ENCODE measurements at places on chromosomes 6 and 20. TPM values are rescaled to one million over a fixed set of nuclear protein-coding genes. Genes with fewer than 3 reads are reported as not detected.

ERVFRD-1 gene
- not detected for total RNA-seq

TSPO2 gene
- total RNA-seq: not detected

DAAM2 gene
- total RNA-seq: not detected

HLA-G gene
- 0.85 TPM for total RNA-seq

DNA sequence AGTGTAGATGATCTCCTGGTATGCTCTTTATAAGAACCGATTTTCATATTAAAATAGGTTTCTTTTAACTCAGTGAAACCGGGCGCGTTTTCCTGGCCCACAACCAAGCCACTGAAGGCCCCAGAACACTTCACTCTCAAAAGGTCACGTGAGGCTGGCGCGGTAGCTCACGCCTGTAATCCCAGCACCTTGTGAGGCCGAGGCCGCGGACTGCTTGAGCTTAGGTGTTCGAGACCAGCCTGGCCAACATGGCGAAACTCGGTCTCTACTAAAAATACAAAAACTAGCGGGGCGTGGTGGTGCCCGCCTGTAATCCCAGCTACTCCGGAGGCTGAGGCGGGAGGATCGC is 402 bp upstream of the TAF8 start:
- peak; percentile 38 for DNase-seq
- H3K4me1 ChIP-seq: peaks cover 52% of the 10 kb centered on the region
- H3K27me3 ChIP-seq: no peaks in the 10 kb centered on the region
- no peaks in the 10 kb centered on the region for H3K36me3 ChIP-seq
- peak overlapping the region; percentile 96 for H3K4me3 ChIP-seq
- H3K27ac ChIP-seq: peak overlapping the region; percentile 95

DNA sequence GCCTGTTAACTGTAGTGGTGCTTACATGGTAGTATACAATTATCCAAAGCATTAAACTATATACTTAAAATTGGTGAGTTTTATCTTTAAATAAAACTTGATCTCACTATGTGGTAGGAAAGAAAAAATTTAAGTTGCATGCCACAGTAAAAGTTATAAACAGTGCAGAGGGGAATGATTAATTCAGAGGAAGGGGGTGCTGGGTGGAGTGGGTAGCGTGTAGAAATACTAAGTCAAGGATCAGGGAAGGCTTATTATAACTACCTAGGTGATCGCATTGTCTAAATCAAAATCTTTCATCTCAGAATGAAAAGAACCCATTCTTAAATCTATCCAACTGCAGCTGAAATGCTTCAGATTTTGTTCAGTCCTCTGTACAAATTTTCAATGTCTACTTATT is 428.3 kb downstream of the ADGRB3 start:
- no peaks in the 10 kb centered on the region for H3K36me3 ChIP-seq
- no peaks in the 10 kb centered on the region for H3K4me1 ChIP-seq
- H3K4me3 ChIP-seq: no peak overlapping the region
- no peaks in the 10 kb centered on the region for H3K27me3 ChIP-seq
- no peak for DNase-seq

DNA sequence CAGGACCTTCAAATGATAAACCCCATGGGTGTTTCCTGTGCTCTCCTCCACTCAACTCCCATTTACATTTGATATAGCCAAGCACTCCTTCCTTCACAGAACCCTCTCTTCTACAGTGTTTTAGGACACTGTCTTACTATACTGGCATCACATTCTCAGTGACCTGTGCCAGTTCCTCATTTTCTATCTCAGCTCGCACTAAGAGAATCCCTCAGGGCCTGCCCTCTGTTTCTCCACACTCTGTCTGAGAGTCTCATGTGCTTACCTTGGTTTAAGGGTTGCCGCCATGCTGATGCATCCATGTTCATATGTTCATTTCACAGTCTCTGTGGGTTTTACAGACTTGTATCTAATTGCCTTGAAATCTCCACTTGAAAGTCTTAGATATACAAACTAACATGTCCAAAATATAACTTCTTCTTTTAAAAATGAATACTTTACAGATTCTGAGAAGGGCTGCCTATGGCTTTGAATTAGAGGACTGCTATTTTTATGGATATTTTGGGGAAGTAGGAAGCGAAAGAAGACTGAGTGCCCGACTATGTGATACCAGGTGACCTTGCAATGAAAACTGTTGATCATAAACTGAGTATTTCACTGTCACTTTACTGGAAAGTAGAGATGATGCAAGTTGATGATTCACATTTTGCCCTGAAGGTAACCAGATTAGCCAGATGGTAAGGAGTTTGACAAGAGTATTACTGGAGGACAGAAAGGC is 153.1 kb upstream of the SIM1 start:
- no peaks in the 10 kb centered on the region for H3K27me3 ChIP-seq
- H3K4me1 ChIP-seq: no peaks in the 10 kb centered on the region
- H3K4me3 ChIP-seq: no peak overlapping the region
- no peak for DNase-seq

GRCh38 chr20:62344092-62344491 is 23.0 kb downstream of the LAMA5 start:
- H3K27ac ChIP-seq: no peak overlapping the region
- H3K4me3 ChIP-seq: no peak overlapping the region
- H3K27me3 ChIP-seq: peaks cover 6% of the 10 kb centered on the region
- no peak for DNase-seq
- peaks cover 2% of the 10 kb centered on the region for H3K36me3 ChIP-seq

DNA sequence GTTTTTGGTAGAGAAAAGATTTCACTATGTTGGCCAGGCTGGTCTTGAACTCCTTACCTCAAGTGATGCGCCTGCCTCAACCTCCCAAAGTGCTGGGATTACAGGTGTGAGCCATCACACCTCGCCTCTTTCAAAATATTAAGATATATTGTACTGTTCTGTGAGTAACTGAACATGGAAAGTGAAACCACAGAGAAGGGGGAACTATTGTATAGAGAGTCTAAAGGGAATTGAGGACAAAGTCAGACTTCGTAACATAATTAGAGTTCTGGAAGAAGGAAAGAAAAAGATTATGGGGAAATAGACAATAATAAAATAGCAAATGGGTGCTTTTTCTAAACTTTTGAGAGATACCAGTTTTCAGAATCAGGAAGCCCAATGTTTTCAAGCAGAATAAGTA is 17.4 kb upstream of the AKAP7 start:
- H3K27me3 ChIP-seq: peaks cover under 1% of the 10 kb centered on the region
- no peak for DNase-seq
- H3K27ac ChIP-seq: peak overlapping the region; percentile 34
- H3K4me3 ChIP-seq: no peak overlapping the region

DNA sequence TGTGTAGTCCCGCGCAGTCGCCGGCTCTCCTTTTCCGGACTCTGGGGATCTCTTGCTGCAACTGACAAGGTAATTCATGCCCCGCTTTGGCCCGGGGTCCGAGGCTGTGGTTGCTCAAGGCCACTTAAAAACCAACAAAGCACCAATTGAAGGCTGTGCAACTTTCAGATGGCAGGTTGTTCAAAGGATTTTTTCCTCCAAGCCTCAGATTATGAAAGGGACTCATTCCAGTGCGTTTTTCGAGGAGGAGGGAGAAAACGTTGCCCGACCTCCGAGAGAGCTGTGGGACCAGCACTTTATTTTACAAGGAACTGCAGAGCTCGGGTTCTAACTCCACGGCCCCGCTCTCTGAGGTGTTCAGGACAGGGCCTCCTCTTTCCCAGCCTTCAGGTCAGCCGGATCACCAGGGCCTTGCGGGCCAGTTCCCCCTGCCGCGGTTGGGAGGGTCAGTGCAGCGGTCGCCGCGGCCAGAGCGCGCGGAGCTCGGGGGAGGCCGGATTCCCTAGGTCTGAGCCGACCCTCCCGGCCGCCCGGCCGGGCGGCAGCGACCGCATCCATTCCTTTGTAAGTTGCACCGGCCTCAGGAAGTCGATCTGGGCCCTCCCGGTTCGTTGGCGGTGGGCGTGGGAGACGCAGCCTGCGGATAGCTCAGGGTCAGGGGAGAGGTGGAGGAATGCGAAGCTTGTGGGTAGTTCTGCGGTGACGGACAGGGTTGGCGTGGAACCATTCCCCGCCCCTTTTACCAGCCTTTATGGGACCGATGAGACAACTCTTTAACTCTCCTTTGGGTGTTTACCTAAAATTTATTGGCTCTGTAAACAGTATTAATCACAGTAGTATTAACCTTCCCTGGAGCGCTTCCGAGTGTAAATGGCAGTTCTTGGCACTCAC is 1.6 kb downstream of the UTRN start:
- peaks cover 23% of the 10 kb centered on the region for H3K4me1 ChIP-seq
- H3K36me3 ChIP-seq: no peaks in the 10 kb centered on the region
- peak overlapping the region; percentile 94 for H3K4me3 ChIP-seq
- DNase-seq: no peak
- peaks cover 11% of the 10 kb centered on the region for H3K27me3 ChIP-seq

DNA sequence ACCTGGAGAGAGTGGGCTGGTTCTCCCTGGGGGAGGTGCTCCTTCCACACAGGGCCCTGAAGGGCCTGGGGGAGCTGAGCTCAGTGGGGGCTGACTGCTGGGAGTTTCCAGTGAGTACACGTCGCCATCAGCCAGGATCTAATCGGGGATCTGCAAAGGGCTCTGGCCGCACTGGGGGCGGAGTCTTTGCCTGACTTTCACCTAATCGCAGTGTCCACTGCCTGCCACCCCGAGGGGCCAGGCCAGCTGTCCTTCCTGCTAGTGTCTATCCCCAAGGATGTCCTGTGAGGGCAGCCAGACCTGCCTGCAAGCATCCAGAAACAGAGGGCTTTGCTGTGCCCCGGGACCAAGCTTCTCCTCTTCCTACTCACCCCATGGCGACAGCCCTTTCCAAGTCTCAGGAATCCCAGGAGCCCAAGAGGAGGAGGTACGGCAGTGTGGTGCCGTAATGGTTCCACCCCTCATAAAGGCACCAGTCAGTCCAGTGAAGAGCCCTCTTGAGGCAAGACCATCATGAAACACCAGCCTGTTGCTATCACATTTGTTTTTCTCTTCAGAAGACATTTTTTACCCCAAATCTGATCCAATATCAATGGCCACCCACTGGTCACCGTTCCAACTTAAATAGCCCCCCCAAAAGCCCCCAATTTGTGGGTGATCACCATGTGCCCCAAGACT is 243.1 kb upstream of the ECI2 start:
- no peaks in the 10 kb centered on the region for H3K36me3 ChIP-seq
- H3K27me3 ChIP-seq: peaks cover 19% of the 10 kb centered on the region
- no peak overlapping the region for H3K27ac ChIP-seq
- DNase-seq: no peak
- no peak overlapping the region for H3K4me3 ChIP-seq
- H3K4me1 ChIP-seq: no peaks in the 10 kb centered on the region

DNA sequence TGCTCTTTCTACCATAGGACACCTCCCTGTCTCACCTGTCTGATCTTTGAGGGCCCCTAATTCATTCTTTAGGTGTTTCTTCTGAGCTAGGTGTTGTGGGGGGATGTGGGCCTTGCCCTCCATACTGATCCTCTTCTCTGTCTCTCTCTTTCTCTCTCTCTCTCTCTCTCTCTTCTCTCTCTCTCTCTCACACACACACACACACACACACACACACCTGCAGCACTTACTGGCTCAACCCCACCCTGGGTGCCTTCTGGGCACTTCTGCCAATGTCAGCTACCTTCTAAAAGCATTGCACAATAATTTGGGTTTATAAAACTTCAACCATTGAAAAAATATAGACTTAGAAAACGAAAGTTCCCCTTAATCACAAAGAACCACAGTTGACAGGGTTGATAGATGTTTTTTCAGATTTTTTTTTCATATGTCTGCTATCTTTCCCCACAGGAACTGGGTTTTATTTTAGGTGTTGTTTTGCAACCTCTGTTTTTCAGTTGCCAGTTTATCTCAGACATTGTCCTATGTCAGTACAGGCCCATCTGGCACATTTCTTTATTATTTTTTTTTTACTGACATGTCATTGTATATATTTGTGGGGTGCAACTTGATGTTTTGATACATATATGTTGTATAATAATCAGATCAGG is 28.1 kb downstream of the PKIG start:
- no peaks in the 10 kb centered on the region for H3K27me3 ChIP-seq
- H3K4me1 ChIP-seq: peaks cover 16% of the 10 kb centered on the region
- DNase-seq: no peak
- peak overlapping the region; percentile 89 for H3K27ac ChIP-seq
- H3K4me3 ChIP-seq: peak overlapping the region; percentile 70

- H3K27ac ChIP-seq: peak overlapping the region; percentile 95
- H3K4me1 ChIP-seq: peaks cover 14% of the 10 kb centered on the region
- no peaks in the 10 kb centered on the region for H3K36me3 ChIP-seq
- peak overlapping the region; percentile 90 for H3K4me3 ChIP-seq
These were observed 56.2 kb upstream of the ARID1B start for GRCh38 chr6:156720691-156721685.

GRCh38 chr6:41374618-41375590 is 39.5 kb downstream of the NCR2 start:
- no peak for DNase-seq
- H3K36me3 ChIP-seq: peaks cover 8% of the 10 kb centered on the region

DNA sequence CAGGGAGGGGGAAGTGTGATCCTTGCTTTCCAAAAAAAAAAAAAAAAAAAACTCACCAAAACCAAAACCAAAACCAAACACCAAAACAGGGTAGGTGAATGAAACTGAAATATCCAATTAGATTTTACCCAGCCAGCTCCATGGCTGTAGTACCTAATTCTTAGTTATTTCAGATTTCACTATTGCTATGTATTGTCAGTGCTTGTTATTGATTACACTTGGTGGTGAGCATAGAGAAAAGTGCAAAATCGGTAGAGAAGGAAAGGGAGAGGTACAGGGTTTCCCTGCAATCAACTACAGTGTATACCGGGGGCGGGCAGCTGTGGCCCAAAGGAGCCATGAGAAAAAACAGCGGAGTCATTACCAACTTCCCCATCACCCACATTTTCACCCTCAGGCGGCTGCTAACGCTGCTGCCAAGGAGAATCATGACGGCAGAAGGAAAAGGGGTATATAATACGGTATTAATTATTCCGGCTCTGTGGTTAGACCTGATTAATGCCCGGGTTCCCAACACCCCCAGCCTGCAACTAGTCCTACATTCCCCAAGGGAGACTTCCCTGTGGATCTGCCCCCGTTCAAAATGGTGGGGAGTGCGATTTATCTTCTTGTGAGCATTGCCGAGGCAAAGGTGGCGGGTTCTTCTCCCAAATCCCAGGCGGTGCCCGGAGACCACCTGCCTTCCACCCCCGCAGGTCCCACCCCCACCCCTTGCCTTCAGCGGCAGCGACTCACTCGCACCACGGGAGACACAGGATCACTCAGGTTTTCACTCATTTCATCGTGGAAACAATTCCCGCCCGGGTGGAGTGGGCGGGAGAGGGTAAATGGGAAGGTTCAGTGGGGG is at the start of gene C6orf62:
Gene C6orf62 (minus strand): TSS at position 30 of the 847 bp plus-strand sequence. CDS start 486 bp downstream, outside the sequence.
- H3K27ac ChIP-seq: peak within 1 kb of the TSS; percentile 99
- DNase-seq: peak; percentile 22
- no peaks in the 10 kb centered on the region for H3K27me3 ChIP-seq
- peaks cover 45% of the 10 kb centered on the region for H3K4me1 ChIP-seq
- peak within 1 kb of the TSS; percentile 96 for H3K4me3 ChIP-seq

All from T-helper 17 cell (primary cell).